HFFc6 (cell line): ENCODE measurements at places on chromosomes 4 and X.

GRCh38 chrX:53356186-53356585 is 66.3 kb downstream of the SMC1A start:
- no peak for DNase-seq

GRCh38 chr4:91116861-91117260 is 989.7 kb downstream of the CCSER1 start:
- no peak for DNase-seq

GRCh38 chr4:6964858-6965257 is 55.2 kb downstream of the TBC1D14 start:
- DNase-seq = no peak

- DNase-seq = no peak
Measured at GRCh38 chrX:38335382-38335781, 8.1 kb upstream of the RPGR start.

- DNase-seq = no peak
Measured at GRCh38 chrX:68372665-68373064, 60.6 kb downstream of the OPHN1 start.

DNA sequence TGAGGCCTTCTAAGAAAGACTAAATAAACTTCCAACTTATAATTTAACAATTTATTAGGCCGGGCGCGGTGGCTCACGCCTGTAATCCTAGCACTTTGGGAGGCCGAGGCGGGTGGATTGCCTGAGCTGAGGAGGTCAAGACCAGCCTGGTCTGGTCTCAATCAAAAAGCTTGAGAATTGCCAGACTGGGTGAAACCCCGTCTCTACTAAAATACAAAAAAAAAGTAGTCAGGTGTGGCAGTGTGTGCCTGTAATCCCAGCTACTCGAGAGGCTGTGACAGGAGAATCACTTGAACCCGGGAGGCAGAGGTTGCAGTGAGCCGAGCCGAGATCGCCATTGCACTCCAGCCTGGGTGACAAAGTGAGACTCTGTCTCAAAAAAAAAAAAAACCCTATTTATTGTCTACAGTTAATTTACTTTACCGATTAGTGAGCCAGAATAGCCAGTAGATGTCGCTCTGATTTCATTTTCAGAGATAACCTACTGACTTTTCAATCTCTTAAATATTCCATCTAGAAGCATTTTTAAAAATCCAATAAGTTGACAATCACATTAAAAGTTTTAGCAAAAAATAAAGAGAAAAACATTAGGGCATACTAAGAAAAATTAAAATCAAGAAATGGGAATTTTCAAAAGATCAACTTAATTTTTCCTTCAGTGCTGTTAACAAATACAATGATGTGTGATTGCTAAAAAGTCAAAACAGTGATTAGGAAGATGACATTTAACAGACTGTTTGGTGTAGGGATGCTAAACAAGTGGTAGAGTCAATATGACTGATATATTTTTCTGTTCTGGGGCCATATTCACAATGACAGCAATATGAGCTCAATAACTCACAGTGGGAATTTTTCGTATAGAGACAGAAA is 4.3 kb upstream of the SHROOM3 start:
- peak; percentile 61 for DNase-seq

GRCh38 chr4:173698557-173699262 is 168.7 kb upstream of the HAND2 start:
- no peak for DNase-seq

DNA sequence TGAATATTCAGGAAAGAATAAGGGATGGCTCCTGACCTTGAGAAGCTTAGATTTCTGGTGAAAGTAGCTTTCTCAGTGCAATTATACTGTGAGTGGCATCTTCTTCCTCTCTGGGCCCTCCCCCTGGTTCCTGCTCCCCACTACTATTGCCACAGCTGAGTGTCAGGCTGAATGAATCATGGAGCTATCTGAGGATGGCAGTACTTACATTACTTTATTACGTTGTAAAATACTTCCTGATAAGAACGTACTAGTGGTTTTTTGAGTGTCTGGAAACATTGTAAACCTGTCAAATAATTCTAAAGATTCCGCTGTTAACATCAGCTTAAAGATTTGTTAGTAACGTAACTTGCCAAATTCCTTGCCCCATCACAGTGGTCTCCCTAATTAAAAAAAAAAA is 36.2 kb downstream of the ARHGAP10 start:
- DNase-seq = peak; percentile 85

DNA sequence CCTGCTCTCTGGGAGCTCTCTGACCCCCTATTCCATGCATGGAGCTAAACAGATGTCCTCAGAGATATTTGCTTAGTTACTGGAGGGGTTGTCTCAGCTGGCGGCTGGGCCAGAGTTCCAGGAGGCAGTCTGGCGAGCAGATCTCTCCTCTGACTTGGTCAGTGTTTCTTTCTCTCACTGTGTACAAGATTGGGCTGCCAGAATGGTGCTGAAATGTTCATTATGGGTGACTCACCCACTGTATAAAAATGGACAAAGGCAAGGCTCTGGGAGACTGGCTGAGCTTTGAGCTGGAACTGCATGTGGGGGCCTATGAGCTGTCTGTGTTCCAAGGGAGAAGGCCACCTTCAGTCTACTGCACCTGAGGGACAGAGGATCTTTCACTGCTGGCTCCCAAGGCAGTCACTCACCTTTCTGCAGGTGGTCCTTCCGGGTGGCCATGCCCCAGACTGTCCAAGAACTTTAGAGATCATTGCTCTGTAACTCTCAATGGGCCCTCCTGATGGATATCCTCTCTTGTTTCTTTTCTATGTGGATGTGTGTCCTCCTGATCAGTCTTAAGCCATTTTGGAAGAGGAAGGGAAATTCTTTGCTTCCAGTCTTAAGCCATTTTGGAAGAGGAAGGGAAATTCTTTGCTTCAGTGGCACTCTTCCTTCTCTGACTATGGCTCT is 88.2 kb downstream of the CFAP299 start:
- no peak for DNase-seq

DNA sequence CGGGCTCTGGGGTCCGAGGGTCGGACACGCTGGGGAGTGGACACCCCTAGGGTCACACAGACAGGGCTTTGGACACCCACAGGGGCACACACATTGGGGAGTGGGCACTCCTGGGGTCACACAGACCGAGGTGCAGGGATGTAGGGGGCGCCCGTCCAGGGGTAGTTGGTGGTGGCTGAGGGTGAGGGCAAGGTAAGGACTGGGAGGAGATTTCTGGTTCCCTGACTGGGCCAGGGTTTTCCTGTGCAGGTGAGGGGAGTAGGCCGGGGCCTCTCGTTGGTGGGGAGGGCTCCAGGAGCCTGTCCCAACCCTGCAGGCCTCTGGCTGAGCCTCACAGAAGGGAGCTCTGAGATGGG is 21.9 kb upstream of the WDR45 start:
- DNase-seq = no peak

DNA sequence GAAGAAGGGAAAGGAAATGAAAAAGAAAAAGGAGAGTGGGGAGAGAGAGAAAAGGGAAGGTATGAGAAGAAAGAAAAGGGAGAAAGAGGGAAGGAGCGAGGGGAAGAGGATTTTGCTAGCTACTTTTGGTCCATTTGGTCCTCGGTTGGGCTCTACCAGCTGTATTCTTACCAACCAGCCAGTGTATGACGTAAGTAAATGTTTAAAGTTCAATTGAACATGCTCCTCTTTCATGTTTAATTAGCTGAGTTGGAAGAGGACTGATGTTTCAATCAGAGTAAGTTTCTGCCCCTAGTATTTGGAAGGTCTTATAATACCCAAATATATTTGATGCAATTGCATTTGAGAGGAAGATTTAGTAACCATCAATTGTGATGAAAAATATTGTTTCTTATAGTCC is 424.0 kb upstream of the CXorf51B start:
- DNase-seq = no peak

DNA sequence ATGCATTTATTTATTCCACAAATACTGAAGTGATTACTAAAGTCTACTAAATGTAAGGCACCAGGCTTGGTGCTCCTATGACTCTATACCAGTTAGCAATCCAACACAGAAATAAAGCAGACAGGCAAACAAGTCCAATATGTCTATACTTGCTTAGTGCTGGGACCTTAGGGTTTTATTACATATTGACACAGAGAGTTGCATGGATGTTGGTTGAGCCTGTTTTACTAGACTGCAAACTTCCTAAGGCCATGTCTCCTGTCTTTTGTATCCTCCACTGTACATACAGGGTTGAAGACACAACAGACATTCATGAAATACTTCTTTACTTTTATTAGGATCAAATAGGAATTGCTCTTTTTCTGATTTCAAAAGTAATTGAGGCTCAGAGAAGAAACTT is 69.0 kb downstream of the LNX1 start:
- DNase-seq = no peak

DNA sequence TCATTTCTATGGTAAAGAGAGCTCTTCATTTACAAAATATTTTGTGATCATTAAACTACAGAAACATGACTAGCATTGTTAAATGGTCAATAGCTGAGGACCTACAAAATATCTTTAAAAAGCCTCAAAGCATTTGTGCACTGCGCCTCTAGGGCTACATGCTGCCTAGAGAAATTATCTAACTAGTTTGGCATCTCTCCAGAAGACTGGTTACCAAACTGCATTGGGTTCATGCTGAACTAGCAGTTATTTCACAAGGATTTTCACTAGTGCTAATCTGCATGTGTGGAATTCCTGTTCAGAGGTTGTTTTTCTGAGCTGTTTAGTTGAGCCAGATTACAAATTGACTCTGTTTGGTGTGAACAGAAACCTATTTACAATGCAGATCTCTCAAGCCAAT is 58.5 kb upstream of the PITX2 start:
- peak; percentile 3 for DNase-seq

DNA sequence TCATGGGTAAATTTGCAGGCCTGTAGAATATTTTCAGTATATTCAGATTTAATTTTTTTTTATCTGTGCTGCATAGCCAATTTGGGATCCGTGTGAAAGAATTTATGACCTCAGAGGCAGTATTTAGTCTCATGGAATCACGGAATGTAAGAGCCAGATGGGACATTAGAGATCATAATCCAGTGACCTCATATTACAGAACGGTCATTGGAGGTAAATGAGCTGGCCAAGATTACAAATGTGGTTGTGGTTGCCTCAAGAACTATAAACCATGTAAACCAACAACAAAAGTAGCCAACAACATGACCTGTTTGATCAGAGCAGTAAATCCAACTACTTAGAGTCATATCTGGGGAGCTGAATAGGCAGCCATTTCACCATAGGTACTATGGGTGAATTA is 71.6 kb downstream of the AMOT start:
- no peak for DNase-seq

- no peak for DNase-seq
Measured at GRCh38 chrX:143437439-143437838, 79.8 kb downstream of the SPANXN3 start.

- no peak for DNase-seq
Measured at GRCh38 chr4:7485096-7485495, 50.4 kb upstream of the PSAPL1 start.

DNA sequence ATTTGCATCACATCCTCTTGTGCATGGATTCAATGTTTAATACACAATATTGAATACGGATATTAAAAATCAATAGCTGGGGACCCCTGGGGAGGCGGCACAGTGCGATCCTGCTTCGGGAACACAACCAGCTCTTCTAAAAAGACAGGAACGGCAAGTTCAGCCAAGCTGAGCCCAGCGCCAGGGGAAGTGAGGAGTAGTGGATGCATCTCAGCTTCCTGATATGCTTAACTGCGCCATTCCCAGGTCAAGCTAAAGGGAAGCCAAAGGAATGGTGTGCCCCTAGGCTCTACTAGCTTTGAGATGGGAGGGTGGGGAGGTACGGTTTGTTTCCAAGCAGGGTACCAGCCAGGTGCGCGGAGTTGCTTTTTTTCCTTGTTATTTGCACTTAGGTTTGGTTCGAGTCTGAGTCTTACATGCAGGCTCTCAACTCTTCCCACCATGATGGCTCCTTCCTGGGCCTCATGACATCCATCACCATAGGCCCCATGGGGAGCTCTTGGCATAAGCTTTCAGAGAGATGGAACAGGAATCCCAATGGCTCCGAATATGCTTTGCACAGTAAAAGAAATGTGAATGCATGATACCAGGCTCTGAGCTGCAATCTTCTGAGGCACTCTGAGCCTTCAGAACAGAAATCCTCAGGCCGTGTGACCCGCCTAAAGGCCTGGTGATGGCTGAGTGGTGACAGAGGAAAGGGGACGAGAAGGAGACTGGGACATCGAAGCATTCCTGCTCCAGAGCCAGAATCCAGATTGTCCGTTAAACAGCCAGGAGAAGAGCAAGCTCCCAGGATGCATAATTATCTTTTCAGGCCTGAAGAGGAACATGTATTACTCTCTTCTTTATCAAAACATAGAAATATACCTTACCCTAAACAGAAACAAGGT is 51.8 kb upstream of the BCOR start:
- no peak for DNase-seq

DNA sequence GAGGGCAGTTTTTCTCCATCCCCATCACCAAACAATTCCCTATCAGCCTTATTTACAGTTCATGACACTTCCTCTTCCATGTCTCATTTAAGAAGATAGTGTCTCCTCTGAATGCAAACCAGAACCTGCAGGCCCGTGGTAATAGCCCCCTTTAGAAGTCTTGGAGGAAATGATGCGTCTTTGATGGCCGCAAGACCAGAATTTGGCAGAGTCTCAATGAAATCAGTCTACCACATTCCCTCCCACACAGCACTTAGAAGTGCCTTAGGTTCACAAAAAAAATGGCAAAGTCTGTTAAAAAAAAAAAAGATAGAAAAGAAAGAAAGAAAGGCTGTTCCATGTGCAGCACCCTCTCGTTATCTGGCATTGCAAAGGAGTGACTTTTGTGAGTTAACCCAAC is 2.1 kb upstream of the KDR start:
- DNase-seq = no peak

DNA sequence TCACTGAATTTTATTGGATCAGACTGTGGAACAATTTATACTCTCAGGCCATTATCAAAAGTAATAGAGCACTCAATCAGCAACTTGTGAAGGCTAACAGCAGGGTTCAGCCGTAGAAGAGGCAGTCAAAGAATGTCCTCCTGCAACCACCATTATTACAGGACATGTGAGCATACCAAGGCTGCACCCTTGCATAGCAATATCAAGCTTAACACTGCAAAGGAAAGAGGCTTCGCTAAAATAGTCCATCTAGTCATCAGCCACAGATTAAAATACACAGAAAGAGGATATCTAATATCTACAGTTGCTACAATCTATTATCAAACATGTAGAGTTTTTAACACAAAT is 42.9 kb upstream of the TMPRSS11B start:
- DNase-seq = no peak

DNA sequence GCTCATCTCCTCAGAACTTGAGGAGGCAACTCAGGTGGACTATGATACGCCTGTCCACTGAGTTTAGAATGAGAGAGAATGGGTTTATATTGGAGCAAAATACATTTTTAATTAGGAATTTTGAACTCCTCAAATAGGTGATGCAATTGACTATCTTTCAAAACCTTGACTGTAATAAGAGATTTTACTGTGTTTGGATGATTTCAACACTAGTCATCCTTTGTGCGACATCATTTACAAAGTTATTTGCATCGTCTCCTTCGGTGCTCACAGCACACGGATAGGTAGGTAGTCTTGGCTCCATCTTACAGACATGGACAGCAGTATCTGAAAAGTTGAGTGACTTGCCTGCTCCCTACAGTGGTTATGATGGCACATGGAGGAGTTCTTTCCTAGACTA is 67.0 kb downstream of the AASDH start:
- DNase-seq = no peak

GRCh38 chr4:11223311-11223710 is 205.4 kb downstream of the HS3ST1 start:
- DNase-seq = no peak
